Vagina (tissue), 2 donors: ENCODE measurements at places on chromosomes 7 and 10. TPM values are rescaled to one million over a fixed set of nuclear protein-coding genes. Genes with fewer than 3 reads are reported as not detected.
A peak's percentile ranks its signal among the peaks of the same experiment; 100 is the strongest.

The HOXA5 gene
- 6.1 TPM for total RNA-seq

The DNAJC12 gene
- 2.7 TPM for total RNA-seq

GRCh38 chr7:80764132-80764531 lies 125.7 kb downstream of the CD36 start:
- H3K27me3 ChIP-seq, result no peaks in the 10 kb centered on the region
- no peak overlapping the region for H3K27ac ChIP-seq
- no peak overlapping the region for H3K4me3 ChIP-seq

DNA sequence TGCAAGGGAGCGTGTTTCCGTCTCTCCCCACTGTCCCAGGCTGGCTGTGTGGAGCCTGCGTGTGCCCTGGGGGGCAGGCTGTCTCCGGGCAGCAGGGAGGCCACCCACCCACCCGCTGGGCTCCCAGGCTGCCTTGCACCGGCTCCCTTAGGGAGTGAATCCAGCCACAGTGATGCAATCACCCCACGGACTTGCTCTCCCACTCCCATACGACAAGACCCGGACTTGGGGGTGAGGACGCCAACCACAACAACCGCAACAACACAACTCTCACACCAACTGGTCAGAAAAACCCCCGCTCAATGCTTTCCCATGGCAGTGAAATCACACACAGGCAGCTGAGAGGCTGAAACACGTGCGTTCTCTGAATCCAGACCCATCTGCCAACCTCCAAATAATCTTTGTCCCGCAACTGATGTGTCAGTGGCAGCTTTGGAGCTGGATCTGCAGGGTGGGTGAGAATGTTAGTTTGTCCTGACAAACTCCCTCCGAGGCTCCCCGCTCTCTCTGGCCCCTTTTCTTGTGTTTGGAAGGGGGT lies 62.7 kb upstream of the DDC start:
- DNase-seq, result no peak
- no peaks in the 10 kb centered on the region for H3K4me1 ChIP-seq
- peaks cover 5% of the 10 kb centered on the region for H3K36me3 ChIP-seq
- no peaks in the 10 kb centered on the region for H3K27me3 ChIP-seq
- H3K27ac ChIP-seq, result no peak overlapping the region

DNA sequence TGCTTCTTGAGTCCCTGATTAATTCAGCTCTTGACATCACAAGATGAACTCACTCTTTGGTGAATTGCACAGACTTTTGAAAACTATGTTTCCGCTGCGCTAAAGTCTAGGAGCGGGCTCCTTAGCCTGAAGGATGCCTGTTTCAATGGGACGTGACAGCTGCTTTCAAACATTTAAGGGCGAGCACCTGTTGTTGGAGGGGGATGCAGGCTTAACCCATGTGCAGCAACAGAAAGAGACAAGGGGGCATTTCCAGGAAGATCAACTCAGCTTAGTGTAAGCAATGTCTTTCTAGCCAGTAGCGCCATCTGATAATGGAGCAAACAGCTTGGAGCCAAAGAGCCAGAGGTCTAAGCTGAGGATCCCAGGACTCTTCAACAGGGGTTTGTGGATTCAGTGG lies 8.4 kb upstream of the PFKFB3 start:
- DNase-seq, result no peak
- no peak overlapping the region for H3K4me3 ChIP-seq
- peaks cover 21% of the 10 kb centered on the region for H3K4me1 ChIP-seq
- H3K27me3 ChIP-seq, result no peaks in the 10 kb centered on the region

GRCh38 chr10:24993237-24993958 lies 22.6 kb downstream of the ENKUR start:
- H3K27me3 ChIP-seq, result no peaks in the 10 kb centered on the region
- no peaks in the 10 kb centered on the region for H3K4me1 ChIP-seq
- H3K27ac ChIP-seq, result no peak overlapping the region
- no peak overlapping the region for H3K4me3 ChIP-seq

- H3K4me1 ChIP-seq, result peaks cover 30% of the 10 kb centered on the region
- H3K27me3 ChIP-seq, result peaks cover 8% of the 10 kb centered on the region
- no peaks in the 10 kb centered on the region for H3K36me3 ChIP-seq
- peak overlapping the region; percentile 39 for H3K4me3 ChIP-seq
- no peak for DNase-seq
These were observed 2.8 kb downstream of the SP8 start for GRCh38 chr7:20783700-20784387.

DNA sequence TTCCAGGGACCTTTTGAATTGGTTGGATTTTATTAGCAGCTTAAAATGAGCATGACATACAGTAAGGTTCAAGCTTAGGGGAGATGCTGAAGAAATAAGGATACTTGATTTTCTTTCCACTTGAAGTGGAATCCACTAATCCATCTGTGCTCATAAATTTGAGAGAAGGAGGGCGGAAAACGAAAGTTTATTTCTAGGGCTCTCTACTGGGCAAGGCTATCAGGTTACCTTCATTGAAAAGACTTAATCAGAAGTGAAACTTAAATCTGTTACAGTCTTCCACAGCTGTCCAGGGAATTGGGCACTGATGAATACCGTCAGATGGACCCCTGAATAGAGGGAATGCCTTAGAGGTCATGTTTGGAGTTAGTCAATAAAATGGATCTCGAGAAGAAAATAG lies 21.8 kb downstream of the AUTS2 start:
- no peak overlapping the region for H3K27ac ChIP-seq
- H3K4me3 ChIP-seq, result no peak overlapping the region
- no peak for DNase-seq
- H3K36me3 ChIP-seq, result no peaks in the 10 kb centered on the region
- H3K4me1 ChIP-seq, result peaks cover 13% of the 10 kb centered on the region

DNA sequence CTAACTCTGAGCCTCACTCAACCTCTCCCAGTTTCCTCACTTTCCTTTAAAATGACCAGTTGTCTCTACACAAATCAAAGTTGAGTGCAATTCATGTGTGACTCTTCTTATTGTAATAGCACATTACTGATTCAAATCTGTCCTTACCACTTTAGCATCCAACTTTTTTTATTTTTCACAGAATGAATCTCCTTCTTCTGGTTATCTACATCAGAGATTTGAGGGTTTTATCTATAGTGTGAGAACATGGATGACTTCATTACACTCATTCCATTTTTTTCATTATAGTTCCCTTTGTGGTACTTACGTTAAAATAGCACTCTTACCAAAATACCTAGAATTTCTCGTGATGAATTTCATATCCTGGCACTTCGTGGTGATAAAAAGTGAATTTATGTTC lies 43.3 kb downstream of the RTKN2 start:
- no peaks in the 10 kb centered on the region for H3K4me1 ChIP-seq
- no peaks in the 10 kb centered on the region for H3K27me3 ChIP-seq
- no peak overlapping the region for H3K27ac ChIP-seq
- no peak for DNase-seq

- H3K27me3 ChIP-seq, result no peaks in the 10 kb centered on the region
- H3K27ac ChIP-seq, result no peak overlapping the region
- H3K36me3 ChIP-seq, result no peaks in the 10 kb centered on the region
- DNase-seq, result no peak
- no peak overlapping the region for H3K4me3 ChIP-seq
These were observed 10.4 kb upstream of the STRIP2 start for GRCh38 chr7:129423700-129424410.

DNA sequence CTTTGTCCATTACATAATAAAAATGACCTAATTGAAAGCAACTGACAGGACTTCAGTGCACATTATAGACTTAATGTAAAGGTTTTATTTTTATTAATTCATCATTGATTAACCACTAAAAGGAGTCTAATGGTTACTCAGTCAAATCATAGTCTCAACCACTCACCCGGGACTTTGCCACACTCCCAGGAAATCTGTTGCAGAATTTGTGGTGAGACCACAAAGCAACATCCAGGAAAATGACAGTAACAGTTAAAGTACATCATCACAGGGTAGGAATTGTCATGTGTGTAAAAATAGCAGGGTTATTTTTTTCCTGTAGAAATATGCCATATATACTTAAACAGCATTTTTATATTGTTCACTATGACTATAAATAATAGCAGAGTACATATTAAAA lies 6.3 kb upstream of the HGF start:
- no peak overlapping the region for H3K4me3 ChIP-seq
- H3K27ac ChIP-seq, result no peak overlapping the region
- no peaks in the 10 kb centered on the region for H3K4me1 ChIP-seq
- H3K36me3 ChIP-seq, result no peaks in the 10 kb centered on the region
- no peak for DNase-seq
